ENCODE measurements at places on chromosomes 1 and 21.
A peak's percentile ranks its signal among the peaks of the same experiment; 100 is the strongest.

DNA sequence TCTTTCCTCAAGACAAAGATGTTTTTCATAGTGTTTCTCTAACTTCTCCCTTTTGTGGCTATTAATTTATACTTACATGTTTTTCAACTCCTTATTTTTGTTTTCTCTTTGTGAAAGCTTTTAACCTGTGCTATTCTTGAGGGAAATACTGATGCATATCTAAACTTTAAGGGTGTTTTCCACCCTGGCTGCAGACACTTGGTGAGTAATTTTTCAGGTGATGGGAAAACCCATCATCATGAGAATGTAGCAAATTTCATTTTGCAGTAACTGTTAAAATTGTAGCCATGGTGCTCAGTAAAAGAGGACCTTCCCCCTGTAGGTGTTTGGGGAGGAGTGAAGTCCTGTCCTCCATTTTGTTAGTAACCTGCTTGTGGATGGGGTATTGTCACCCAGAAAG is 124.2 kb downstream of the LIPI start:
- no peak for DNase-seq

DNA sequence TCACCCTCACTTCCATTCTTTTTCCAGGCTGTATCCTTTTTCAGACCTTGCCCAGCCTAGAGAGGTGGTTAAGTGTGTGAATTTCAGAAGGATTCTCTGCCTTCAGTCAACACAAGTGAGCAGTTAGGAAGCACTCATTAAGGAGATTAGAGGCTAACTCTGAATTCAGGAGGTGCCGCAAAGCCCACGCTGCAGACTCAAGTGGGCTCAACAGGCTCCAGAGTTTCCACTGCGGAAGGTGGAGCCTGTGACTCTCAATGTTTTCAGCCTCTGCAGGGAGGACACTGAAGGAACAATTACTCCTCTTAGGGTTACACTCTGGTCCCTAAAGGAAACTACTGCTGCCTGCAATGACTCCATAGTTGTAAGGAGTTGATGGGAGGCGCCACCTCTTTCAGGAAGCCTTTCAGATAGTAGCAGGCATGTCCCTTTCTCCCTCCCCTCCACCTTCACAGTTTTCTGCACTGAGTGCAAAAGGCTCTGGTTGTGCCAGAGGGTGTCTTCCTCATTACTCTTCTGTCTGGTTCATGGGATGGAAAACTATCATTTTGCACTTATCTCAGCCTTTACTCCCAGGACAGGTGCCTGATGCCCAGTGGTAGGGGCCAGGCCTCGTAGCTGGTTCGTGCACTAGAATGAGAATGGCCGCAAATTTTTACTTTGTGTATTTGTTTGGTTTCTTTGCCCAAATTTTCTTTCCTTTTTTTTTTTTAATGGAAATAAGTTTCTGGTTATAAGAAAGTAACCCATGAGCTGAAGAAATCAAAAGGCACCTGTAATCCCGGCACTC is 55.2 kb upstream of the SELENON start:
- DNase-seq = no peak

- DNase-seq = no peak
Observed at GRCh38 chr1:116389013-116389412, 16.0 kb downstream of the ATP1A1 start.

- peak; percentile 44 for DNase-seq
Observed at GRCh38 chr1:38009088-38009840, 3.3 kb upstream of the UTP11 start.

- DNase-seq = no peak
Observed at GRCh38 chr1:82197606-82198005, 396.9 kb downstream of the ADGRL2 start.

DNA sequence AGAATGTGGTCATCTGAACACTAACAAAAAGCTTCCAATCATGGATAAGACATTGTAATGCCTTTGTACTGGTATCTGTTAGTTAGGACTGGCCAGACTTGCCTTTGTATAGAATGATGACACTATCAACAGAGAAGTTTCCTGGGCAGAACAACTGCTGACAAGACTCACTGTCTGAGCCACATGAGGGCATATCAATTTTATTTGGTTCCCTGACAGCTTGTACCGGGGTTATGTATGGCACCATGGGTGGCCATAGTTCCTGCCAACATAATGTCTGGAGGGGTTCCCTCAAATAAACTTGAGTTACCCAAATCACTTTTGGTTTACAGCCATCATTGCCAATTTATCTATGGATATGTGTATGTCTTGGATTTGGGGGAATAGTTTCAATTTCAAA is 13.6 kb upstream of the H3-3A start:
- DNase-seq = no peak

DNA sequence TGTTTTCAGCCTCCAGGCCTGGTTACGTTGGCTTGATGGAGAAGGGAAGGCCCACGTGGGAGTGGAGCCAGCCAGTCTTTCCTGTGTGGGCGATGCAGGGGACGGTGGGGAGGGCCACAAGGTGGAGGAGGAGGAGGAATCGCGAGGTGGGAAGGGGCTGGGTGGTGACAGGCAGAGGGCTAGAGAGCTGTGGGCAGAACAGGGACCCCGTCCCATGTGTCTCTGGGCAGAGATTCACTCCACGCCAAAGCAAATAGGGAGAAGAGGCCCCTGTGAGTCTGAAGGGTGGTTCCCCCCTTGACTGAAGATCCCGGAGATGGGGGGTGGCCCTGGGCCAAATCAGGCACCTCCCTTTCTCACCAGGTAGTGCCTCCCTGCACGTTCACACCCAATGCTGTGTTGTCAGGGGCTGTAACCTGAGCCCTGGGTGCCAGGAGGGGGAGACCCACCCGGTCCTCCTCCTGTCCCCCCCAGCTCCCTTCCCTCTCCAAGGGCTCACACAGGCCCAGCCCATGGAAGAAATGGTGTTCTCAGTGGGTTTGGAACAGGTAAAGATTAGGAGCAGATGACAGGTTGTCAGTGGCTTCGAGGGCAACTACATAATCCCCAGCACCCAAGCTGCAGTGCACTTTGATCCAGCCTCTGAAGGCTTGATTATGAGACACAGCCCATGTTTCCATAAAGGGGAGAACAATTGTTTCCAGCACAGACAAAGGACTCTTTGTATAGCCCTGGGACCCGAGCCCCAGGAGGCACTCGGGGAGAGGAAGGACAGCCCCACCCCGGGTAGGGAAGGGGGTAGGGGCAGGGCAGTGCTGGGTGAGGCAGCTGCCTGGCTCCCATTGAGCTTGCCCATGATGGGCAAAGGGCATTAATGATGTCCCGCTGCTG is 37.7 kb upstream of the GPR37L1 start:
- no peak for DNase-seq

All from chondrocyte (in vitro differentiated cells).